Stimulated activated CD4-positive, alpha-beta T cell treated with anti-CD3 and anti-CD28 coated beads, TNF-alpha, amount 100 ng/mL, for 1 hour (primary cell): ENCODE measurements at places on chromosomes 1 and 21.

- DNase-seq = no peak
These were observed 32.0 kb downstream of the SLAMF6 start for GRCh38 chr1:160491017-160491416.

DNA sequence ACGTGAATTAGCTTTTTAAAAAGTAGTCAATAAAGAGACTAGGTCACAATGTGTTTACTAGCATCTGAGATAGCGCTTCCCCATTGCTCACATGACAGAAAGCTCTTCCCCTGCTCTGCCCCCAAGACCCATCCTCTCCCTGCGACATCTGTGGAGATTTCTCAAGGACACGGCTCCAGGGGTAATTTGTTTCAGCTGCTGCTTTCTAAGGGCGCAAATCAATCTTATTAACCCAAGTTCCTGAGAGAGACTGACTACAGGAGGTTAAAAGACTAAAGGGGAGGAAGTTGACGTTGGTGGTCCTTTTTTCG is at the start of gene MYOCOS:
TSS of gene MYOCOS (plus strand) at position 92 of the 311 bp plus-strand sequence. CDS start 1,641 bp downstream, outside the sequence.
- DNase-seq = no peak

- DNase-seq = no peak
These were observed 81.9 kb upstream of the AKT3 start for GRCh38 chr1:243931957-243932356.

GRCh38 chr1:15129944-15130343 is 23.6 kb upstream of the TMEM51 start:
- no peak for DNase-seq

DNA sequence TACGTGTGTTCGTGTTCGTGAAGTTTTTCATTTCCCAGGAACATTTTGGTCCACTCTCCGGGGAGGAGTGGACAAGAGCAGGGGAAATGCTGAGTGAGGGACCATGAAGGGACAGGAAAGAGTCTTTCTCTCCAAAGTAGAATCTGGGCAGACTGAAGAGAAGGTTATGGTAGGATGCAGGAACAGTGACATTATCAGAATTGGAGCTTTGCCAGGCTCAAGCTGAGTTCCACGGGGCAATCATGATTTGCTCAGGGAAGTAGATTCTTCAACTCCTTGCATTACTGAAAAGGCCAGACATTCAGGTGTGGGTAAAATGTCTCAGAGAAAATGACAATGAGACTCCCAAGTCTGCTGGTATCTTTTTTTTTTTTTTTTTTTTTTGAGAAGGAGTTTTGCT is 16.6 kb downstream of the ATP1A4 start:
- DNase-seq = no peak

DNA sequence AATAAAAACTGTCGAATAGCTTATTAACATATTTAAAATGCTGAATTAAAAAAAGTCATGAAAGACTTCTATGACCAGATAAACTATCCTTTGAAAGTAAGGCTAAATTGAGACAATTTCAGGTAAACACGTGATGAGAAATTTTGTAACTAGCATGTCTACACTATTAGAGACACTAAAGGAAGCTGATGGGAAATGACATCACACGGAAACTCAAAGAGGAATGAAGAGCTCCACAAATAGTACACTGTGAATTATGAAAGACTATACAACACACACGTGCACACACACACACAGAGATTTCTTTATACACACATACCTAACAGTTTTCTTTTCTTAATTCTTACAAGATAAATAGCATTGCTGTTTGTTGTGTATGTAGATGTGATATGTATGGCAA is 70.9 kb upstream of the PLA2G4A start:
- DNase-seq = no peak

GRCh38 chr1:84672080-84672854 is 18.0 kb downstream of the SSX2IP start:
- no peak for DNase-seq

DNA sequence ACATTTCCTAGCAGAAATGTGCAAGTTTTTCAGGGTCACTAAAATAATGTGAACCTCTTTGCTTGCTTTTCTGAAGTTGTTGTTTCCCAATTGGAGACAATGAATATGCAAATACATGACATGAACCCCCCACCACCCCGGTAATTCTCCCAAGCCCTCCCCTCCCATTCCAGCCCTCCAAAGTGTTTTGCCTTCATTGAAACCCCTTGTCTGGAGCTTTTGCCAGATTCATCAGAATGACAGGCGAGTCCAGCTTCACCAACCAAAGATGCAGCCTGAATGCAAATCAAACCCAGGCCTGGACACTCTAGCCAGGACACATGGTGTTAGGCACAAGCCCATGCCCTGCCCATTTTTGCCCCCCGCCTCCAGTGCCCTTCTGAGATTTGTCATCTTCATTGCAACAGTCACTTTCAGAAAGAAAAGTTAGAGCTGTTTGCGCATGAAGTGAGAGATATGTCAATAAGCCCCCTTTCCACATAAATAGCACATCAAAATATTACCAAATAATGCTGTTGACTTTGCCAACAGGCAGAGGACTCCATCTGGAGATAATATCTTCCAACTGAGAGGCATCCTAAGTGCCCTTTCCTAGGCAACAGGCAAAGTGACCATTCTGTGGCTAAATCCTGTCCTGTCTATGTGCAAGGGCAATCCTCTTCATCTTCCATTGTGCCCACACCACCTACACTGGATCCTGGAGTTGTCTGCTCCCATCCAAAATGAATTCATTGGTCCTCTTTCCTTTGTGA is 145.6 kb upstream of the NFIA start:
- no peak for DNase-seq

DNA sequence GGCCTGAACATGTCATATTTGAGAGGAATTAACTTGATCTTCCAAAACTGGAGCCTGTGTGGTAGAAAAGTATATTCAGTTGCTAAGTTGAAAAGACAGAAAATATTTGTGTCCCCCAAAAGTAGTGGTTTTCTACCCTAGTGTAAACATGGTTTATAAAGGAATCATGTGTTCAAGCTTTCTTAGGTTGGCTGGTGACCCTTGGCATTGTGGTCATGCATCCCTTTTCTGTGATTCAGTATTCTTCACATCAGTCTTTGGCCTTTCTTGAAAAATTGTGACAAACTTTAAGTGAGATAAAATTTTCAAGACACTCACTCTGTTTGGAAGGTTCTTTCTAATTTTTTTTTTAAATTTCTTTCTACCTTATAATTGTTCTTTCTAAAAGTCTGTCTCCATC is 193.2 kb downstream of the DHRS3 start:
- no peak for DNase-seq

DNA sequence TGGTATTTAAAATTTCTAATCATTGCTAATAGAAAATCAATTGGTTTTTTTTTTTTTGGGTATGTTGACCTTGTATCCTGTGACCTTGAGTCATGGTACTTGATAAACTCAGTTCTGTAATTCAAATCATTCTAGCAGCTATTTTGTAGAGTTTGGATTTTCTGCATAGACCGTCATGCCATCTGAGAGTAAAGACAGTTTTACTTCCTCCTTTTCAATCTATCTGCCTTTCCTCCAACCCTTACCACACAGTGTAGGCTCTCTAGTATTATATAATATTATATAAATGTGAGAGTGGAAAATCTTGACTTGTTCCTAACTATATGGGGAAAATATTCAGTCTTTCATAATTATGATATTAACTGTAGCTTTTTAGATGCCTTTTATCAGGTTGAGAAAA is 7.0 kb downstream of the TDRD5 start:
- DNase-seq = no peak

GRCh38 chr1:47993881-47994625 is 3.1 kb downstream of the TRABD2B start:
- no peak for DNase-seq

DNA sequence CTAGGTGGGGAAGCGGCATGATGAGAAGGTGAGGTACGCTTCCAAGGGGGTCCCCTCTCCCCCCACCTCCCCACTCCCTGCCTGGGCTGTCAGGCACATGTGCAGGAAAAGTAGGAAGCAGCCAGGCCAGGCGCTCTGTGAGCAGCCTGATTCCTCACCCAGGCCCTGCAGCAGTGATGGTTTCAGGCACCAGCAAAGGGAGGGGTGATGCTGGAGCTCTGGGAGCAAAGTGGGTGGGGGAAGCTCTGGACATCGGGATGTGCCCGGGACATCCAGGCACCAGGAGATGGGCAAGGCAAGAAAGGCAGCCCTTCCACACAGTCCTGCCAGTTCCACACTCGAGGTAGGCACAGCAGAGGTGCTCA is 106.1 kb downstream of the CRYAA start:
- no peak for DNase-seq

DNA sequence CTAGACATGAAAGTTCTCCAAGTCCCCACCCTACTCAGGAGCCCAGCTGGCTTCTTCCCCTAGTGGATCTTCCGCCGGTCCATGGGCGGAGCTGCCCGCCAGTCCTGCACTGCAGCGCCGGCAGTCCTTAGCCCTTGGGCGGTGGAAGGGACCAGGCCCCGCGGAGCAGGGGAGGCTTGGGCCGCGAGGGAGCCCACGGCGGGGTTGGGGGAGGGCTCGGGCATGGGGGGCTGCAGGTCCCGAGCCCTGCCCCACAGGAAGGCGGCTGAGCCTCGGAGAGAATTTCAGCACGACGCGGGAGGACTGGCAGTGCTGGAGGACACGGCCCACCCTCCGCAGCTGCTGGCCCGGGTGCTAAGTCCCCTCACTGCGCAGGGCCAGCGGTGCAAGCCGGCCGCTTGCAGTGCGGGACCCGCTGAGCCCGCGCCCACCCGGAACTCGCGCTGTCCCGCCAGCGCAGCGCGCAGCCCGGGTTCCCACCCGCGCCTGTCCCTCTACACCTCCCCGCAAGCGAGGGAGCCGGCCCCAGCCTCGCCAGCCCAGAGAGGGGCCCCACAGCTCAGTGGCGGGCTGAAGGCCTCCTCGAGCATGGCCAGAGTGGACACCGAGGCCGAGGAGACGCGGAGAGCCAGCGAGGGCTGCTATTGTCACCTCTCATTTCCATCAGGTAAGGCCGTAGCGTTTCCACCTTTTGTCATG is 1398.6 kb downstream of the MRPL39 start:
- DNase-seq = no peak

GRCh38 chr1:110356379-110356778 is 17.2 kb downstream of the RBM15 start:
- DNase-seq = no peak
